ENCODE measurements at places on chromosomes 3 and 15. TPM values are rescaled to one million over a fixed set of nuclear protein-coding genes. Genes with fewer than 3 reads are reported as not detected.

DNA sequence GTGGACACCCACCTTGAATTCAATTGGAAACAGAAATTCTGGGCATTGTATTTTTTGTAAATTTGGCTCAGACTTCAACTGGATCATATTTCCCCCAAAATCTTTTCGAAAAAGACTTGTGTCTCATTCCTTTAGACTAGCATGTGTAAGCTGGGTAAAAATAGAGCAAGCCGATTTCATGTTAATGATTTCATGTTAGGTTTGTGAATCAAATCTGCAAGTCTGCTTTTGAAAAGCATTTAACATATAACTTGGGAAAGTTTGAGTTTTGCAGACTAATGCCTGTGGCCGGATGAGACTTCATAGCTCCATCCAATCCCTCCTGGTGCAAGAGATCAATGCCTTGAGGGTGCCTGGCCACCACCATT lies 64.5 kb downstream of the FLNB start:
- no peak overlapping the region for H3K27ac ChIP-seq
- H3K36me3 ChIP-seq = no peaks in the 10 kb centered on the region
- no peaks in the 10 kb centered on the region for H3K4me1 ChIP-seq
- DNase-seq = no peak
- H3K4me3 ChIP-seq = no peak overlapping the region
- no peaks in the 10 kb centered on the region for H3K27me3 ChIP-seq

GRCh38 chr15:34810443-34811129 lies 15.2 kb upstream of the ACTC1 start:
- no peak overlapping the region for H3K4me3 ChIP-seq
- peak overlapping the region; percentile 80 for H3K27ac ChIP-seq
- no peaks in the 10 kb centered on the region for H3K36me3 ChIP-seq

Gene CRABP1
- total RNA-seq = not detected

Gene ITPKA
- 0.89 TPM for total RNA-seq

Gene CCR9
- not detected for total RNA-seq

DNA sequence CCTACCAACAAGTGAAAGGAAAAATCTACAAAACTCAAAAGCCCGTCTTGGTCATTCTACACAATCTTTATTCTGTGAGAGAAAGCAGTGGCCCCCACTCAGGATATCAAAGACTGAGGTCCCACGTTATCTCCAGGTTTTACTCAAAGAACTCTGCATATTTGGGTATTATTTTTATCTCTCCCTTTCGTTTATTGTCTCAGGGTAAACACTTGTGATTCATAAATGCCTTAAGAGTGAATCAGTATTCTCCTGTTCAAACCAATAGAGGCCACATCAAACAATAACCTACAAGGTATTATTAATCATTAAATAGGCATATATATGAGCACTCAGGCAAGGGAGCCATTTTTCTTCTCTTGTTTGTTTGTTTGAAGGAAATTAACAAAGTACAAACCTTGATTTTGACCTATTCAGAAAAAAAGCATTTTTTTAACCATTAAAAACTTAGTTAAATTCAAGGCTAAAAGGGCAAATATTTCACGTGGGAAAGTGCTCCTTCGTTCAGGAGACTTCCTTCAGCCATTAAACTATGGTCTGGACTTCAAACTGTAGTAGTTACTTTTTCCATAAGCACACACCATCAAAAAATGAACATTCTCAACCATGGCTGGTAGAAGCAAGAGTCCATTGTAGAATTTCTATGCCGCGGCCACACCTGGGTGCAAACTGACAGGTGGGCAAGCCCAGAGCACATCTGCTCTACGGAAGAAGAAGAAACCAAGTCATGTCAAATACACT lies 13.9 kb upstream of the HES1 start:
- DNase-seq = no peak
- H3K27me3 ChIP-seq = no peaks in the 10 kb centered on the region
- no peak overlapping the region for H3K4me3 ChIP-seq
- H3K27ac ChIP-seq = no peak overlapping the region

DNA sequence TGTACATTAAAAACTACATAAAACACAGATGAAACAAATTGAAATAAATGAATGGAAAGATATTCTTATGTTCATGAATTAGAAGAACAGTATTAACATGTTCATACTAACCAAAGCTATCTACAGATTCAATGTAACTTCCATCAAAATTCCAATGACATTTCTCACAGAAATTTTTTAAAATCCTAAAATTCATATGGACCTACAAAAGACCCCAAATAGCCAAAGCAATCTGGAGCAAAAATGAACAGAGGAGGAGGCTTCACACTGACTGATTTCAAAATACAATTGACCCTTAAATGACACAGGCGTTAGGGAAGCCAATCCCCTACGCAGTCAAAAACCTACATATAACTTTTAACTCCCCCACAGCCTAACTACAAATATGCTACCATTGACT lies 39.4 kb downstream of the KPNA1 start:
- DNase-seq = no peak
- no peaks in the 10 kb centered on the region for H3K27me3 ChIP-seq
- peaks cover 13% of the 10 kb centered on the region for H3K4me1 ChIP-seq
- no peak overlapping the region for H3K27ac ChIP-seq

Gene HES1
- 33.3 TPM for total RNA-seq

Gene CCR3
- 0.48 TPM for total RNA-seq

- peaks cover 9% of the 10 kb centered on the region for H3K4me1 ChIP-seq
- DNase-seq = no peak
- H3K27me3 ChIP-seq = no peaks in the 10 kb centered on the region
- H3K4me3 ChIP-seq = no peak overlapping the region
These were observed 27.4 kb downstream of the SHISA5 start for GRCh38 chr3:48476426-48477053.

Gene TEX55
- not detected for total RNA-seq

DNA sequence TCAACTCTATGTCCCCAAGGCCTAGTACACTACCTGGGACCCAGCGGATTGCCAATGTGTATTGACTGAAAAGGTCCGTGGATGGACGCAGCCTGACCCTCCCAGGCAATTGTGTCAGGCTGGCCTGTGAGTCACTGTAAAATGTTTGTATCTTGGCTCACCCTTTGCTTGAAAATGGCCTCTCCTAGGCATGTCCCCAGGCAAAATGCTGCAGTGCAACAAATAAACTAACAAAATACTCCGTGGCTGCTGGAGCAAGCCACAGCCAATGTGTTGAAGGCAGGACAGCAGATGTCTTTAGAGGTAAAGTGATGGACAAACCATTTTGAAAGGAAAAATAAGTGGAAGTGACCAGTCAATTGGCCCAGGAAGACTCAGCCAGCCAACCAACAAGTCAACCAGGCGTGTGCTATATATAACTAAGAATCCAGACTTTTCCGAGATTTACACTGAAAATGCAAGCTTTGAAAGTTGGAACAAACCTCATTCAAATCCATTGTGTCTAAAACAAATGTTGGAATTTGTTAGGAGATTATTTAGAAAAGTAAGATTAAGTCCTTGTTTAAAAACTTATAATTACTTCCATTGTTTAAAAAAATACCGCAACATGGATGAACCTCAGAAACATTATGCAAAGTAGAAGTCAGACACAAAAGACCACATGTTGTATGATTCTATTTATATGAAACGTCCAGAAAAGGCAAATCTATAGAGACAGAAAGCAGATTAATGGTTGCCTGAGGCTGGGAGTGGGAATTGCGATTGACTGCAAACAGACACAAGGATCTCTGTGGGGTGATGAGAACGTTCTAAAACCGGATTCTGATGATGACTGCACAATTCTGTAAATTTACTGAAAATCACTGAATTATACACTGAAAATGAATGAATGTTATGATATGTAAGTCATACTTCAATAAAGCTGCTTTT lies 191.2 kb downstream of the TLE3 start:
- no peaks in the 10 kb centered on the region for H3K36me3 ChIP-seq
- no peaks in the 10 kb centered on the region for H3K4me1 ChIP-seq
- no peak overlapping the region for H3K4me3 ChIP-seq
- no peak overlapping the region for H3K27ac ChIP-seq

GRCh38 chr3:58779934-58780333 lies 113.4 kb upstream of the FAM3D start:
- no peaks in the 10 kb centered on the region for H3K27me3 ChIP-seq
- no peak overlapping the region for H3K4me3 ChIP-seq
- no peak for DNase-seq
- no peak overlapping the region for H3K27ac ChIP-seq
- H3K4me1 ChIP-seq = no peaks in the 10 kb centered on the region

- peaks cover 28% of the 10 kb centered on the region for H3K4me1 ChIP-seq
- no peaks in the 10 kb centered on the region for H3K27me3 ChIP-seq
- peak overlapping the region; percentile 88 for H3K27ac ChIP-seq
- no peak for DNase-seq
These were observed 8.4 kb downstream of the TMEM40 start for GRCh38 chr3:12750658-12751071.

Gene CCDC50
- total RNA-seq = 27.6 TPM

GRCh38 chr3:2659896-2660295 lies 450.3 kb downstream of the IL5RA start:
- no peaks in the 10 kb centered on the region for H3K27me3 ChIP-seq
- no peak overlapping the region for H3K4me3 ChIP-seq
- H3K36me3 ChIP-seq = no peaks in the 10 kb centered on the region
- no peak overlapping the region for H3K27ac ChIP-seq
- no peak for DNase-seq

DNA sequence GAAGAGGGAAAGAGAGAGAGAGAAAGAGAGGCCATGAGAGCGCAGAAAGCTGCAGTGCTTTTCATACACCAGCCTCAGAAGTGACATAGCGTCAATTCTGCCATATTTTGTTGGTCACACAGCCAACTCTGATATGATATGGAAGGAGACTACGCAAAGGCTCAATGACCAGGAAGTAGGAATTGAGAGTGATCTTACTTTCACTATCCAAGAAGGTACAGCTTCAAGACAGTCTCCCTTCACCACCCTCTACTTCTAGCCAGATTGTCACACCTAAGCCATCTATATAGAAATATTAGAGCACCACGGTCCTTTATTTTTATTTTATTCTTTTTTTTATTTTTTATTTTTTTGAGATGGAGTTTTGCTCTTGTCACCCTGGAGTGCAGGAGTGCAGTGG lies 21.1 kb downstream of the PARP15 start:
- H3K4me1 ChIP-seq = peaks cover 9% of the 10 kb centered on the region
- H3K27me3 ChIP-seq = no peaks in the 10 kb centered on the region
- no peak overlapping the region for H3K4me3 ChIP-seq

Gene TMEM42
- 10.7 TPM for total RNA-seq

Gene NR1I2
- total RNA-seq = not detected

Gene SPINK8
- not detected for total RNA-seq

DNA sequence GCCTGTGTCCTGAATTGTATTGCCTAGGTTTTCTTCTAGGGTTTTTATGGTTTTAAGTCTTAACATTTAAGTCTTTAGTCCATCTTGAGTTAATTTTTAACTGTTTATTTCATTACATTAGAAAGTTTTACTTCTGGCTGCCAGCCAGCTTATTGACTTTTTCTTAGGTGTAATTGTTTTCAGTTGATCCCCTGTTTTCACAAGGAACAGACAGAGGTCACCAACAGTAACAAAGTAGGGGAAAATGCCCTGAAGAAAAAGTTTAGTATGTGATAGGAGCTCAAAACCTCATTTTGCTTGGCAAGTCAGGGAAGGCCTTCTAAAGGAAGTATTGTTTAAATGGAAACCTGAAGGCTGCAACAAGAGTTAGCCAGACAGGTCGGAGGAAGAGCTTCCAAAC lies 10.4 kb downstream of the WDR48 start:
- no peak overlapping the region for H3K4me3 ChIP-seq
- H3K4me1 ChIP-seq = no peaks in the 10 kb centered on the region
- H3K27me3 ChIP-seq = no peaks in the 10 kb centered on the region
- DNase-seq = no peak
- H3K27ac ChIP-seq = no peak overlapping the region
